ENCODE measurements at places on chromosomes 2 and 18.
A peak's percentile ranks its signal among the peaks of the same experiment; 100 is the strongest.

DNA sequence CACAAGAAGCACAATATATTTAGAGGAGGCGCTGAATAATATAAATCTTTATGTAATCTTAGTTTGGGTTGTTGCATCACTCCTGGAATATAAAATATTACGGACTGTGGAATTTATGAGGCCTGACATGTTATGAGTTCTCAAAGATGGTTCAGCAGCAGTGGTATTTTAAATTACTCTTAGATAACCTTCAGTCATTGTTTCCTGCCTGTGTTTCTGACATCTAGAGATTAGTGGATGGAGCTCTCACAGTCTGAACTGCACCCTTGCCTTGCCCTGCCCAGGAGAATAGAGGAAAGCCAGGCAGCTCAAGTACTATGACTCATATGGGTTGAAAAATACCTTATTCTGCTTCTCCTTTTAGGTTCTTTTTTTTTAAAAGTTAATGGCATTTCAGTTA is 70.0 kb downstream of the ACSL3 start:
- no peak overlapping the region for H3K27ac ChIP-seq
- no peaks in the 10 kb centered on the region for H3K36me3 ChIP-seq
- no peak overlapping the region for H3K4me3 ChIP-seq
- no peak for DNase-seq
- peaks cover 3% of the 10 kb centered on the region for H3K4me1 ChIP-seq

- H3K4me1 ChIP-seq, result peaks cover 26% of the 10 kb centered on the region
- H3K27me3 ChIP-seq, result peaks cover 15% of the 10 kb centered on the region
- peaks cover 14% of the 10 kb centered on the region for H3K36me3 ChIP-seq
- no peak for DNase-seq
- H3K4me3 ChIP-seq, result peak overlapping the region; percentile 34
Measured at GRCh38 chr18:79424008-79424565, 28.4 kb downstream of the NFATC1 start.

- peaks cover 8% of the 10 kb centered on the region for H3K27me3 ChIP-seq
- H3K27ac ChIP-seq, result no peak overlapping the region
- H3K4me1 ChIP-seq, result peaks cover 63% of the 10 kb centered on the region
Measured at GRCh38 chr2:166090346-166090745, 37.5 kb downstream of the SCN1A start.

- no peak for DNase-seq
- peaks cover 6% of the 10 kb centered on the region for H3K36me3 ChIP-seq
- H3K4me1 ChIP-seq, result peaks cover 32% of the 10 kb centered on the region
- no peak overlapping the region for H3K27ac ChIP-seq
- H3K27me3 ChIP-seq, result peaks cover 10% of the 10 kb centered on the region
- H3K4me3 ChIP-seq, result no peak overlapping the region
Measured at GRCh38 chr2:234996069-234996940, 44.5 kb downstream of the SH3BP4 start.

DNA sequence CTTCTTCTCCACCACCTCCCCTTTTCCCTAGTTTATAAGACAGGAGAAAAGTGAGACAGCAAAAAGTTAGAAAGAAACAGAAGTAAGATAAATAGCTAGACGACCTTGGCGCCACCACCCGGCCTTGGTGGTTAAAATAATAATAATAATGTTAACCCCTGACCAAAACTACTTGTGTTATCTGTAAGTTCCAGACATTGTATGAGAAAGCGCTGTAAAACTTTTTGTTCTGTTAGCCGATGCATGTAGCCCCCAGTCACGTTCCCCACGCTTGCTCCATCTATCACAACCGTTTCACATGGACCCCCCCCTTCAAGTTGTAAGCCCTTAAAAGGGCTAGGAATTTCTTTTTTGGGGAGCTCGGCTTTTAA is 1.5 kb upstream of the BUB1 start:
- DNase-seq, result no peak
- peaks cover 3% of the 10 kb centered on the region for H3K27me3 ChIP-seq
- peak overlapping the region; percentile 21 for H3K4me3 ChIP-seq
- H3K4me1 ChIP-seq, result peaks cover 9% of the 10 kb centered on the region
- no peak overlapping the region for H3K27ac ChIP-seq

GRCh38 chr2:137829251-137829650 is 135.0 kb upstream of the HNMT start:
- peaks cover 5% of the 10 kb centered on the region for H3K4me1 ChIP-seq
- no peak overlapping the region for H3K4me3 ChIP-seq
- H3K27me3 ChIP-seq, result no peaks in the 10 kb centered on the region
- H3K36me3 ChIP-seq, result no peaks in the 10 kb centered on the region
- no peak overlapping the region for H3K27ac ChIP-seq

GRCh38 chr2:125559186-125559585 is 1096.8 kb upstream of the GYPC start:
- no peak overlapping the region for H3K27ac ChIP-seq
- no peaks in the 10 kb centered on the region for H3K36me3 ChIP-seq
- no peak overlapping the region for H3K4me3 ChIP-seq
- H3K4me1 ChIP-seq, result peaks cover 4% of the 10 kb centered on the region

All from glutamatergic neuron (in vitro differentiated cells).